ENCODE measurements at places on chromosomes 1 and 21.

DNA sequence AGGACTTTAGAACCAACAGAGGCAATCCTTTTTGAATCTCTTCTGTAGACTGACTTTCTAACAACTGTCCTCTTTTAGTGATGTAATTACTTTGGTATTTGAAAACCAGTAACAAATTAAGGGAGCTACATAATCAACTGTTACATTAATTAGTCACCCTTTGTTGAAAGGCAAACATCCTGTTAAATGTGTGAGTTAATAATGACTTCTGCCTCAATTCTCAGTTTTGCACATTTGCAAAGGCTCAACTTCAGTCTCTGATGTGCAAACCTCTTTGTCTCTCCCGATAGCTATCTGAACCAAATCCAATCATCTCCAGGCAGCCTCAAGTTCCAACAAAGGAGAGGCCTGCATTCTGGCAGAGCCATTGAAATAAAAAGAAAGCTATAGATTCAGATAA lies 135.4 kb upstream of the C8B start:
- DNase-seq, result no peak

DNA sequence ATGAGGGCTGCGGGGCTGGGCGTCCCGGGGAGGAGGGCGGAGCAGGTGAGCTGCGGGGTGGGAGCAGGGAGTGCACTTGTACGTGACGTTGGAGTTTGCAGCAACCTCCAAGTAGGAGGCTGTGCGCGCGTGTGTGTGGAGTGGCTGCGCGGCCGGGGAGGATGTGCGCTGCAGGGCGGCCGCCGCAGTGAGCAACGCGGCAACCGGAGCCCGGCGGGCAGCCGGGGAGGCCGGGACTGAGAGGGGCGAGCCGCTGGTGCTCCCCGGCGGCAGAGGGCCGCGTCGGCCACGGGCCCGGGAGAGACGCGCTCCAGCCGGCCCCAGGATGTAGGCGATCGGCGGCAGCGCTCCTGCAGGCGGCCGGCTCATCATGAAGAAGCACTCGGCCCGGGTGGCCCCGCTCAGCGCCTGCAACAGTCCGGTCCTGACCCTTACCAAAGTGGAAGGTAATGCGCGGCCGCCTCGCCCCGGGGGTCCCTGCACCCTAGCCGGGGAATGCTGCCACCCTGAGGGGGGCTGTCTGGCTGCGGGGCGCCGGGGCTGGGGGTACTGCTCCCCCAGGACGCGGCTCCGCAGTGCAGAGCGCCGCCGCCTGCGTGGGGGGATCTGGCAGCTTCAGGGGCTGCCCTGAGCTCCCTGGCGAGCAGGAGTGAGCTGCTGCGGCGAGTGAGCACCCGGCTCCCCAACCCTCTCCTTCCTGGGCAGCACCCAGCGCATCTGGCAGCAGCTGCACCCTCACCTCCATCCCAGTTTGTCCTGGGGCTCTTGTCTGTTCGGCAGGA lies 158.9 kb upstream of the COA6 start:
- no peak for DNase-seq

DNA sequence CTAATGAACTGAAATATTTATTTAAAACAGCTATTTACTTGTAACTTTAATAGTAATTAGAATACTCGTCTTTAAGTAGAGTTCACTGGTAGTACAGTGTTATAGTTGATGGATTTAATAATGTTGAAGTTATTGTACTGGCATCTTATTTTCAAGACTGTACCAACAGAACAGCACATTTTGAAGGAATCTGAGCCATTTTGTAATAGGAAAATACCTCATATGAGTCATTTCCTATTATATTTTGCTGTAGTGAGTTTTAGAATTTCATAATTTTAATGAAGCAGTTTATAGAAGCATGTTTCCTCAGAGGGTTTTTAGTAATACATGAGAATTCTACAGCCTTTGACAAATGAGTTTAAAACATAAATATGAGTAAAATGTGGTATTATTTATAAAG lies 258.3 kb downstream of the OLFM3 start:
- peak; percentile 60 for DNase-seq

DNA sequence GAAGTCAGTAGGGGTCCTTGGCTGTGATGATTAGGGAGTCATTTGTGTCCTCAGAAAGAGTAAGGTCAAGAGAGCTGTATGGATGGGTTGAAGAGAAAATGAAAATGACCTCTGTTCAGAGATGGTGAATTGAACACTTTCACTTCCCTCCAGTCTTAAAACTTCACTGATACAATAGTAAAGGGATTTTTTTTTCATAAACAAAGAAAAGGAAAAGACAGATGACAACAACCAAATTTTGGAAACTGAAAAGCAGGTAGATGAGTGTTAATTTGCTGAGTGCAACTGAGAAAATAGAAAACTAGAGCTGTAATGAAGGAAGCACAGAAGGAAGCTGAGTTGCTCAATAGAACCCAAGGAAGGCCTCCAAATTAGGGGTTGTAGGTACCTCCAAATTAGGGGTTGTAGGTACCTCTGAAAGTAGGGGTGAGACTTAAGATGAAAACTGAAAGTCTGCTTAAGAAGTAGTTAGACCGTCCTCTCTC lies 14.8 kb upstream of the S1PR1 start:
- no peak for DNase-seq

DNA sequence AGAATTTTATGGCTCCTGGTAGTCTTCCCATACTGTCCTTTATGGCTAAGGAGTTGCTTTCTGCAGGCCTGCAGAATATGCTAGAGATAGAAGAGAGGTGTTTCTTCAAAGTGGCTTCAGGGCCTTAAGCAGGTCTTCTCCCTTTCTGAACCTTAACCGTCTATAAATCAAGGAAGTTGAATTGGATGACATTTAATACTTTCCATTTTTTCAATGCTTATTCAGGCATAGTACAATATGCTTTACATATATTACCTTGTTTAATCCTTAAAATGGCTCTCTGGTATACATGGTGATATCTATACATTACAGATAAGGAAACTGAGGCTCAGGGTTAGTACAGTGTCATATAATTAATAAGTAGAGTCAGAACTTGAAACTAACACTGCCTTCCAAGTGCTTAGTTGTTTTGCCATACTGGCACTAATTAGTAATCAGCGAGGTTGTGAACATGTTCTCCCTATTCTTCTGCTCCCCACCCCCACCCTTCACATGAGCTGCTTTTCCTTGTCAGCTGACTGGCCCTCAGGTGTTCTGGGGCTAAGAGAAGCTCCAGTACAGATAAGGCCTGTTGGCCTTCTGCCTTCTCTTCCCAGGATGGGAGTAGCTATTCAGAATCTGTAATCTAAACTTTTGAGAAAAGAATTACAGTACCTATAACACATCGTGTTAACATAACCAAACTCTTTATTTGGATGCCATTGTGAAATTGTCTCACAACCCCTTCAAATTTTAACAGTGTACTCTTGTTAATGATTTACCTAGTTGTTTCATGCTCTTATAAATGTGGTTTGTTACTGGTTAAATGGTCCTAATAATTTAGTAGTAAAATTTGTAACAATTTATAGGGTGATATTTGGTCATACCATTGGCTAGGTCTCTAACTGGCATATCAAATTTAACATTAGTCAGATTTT lies 13.6 kb downstream of the NFYC start:
- DNase-seq, result no peak

GRCh38 chr1:229629261-229629660 lies 3.2 kb downstream of the URB2 start:
- DNase-seq, result no peak

DNA sequence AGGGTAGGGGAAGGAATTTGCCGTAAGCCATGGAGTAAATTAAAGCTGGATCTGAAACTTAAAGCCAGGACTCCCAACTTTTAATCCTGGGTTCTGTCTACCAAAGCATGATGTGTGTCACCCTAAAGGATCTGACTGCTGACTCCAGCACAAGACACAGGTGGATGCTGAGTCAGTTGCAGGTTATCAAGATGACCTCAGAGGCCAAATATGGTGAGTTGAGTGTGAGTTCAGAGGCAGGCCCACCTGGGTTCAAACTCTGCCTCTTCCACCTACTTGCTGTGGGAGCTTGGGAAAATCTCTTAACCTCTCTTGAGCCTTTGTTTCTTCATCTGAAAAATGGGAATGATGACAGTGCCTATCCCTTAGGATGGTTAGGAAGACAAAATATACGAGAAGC lies 16.7 kb upstream of the LDLRAP1 start:
- DNase-seq, result no peak

DNA sequence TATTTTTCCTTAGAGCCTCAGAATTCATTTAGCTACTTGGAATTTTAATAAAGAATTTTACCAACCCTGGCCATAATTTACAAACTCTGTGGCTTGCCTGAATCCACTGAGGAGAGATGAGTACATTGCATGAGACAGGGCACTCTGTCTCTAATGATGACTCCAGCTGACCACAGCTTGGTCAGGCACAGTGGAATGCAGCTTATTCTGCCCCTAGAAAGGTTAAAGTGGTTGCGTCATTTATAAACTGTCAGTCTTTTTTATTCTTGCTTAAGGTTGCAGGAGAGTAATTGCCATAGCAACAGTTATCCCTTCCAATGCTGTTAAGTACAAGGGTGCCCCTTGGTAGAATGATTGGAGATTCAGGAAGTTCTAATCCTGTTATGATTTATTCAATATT lies 28.3 kb downstream of the PDE4B start:
- DNase-seq, result peak; percentile 97

DNA sequence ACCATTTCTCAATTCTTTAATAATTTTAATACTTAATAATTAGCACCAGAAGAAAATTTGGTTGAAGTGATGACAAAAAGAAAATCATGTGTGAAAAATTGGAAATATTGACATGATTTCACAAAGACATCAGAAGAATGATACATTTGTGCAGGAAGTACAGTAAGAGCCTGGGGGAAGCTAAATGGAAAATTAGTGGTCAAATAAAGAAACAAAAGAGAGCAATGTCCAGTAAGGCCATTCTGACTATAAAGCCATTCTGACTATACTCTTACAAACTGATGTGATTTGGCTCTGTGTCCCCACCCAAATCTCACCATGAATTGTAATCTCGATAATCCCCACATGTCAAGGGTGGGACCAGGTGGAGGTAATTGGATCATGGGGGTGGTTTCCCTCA lies 48.6 kb upstream of the KCNE1 start:
- DNase-seq, result no peak

- DNase-seq, result no peak
These were observed 1.3 kb downstream of the PRDM16 start for GRCh38 chr1:3070309-3070643.

- no peak for DNase-seq
These were observed 18.0 kb downstream of the INKA2 start for GRCh38 chr1:111720977-111721786.

Data from stromal cell of bone marrow (primary cell).